Head of caudate nucleus (tissue), 42 donors: ENCODE measurements at places on chromosomes 3 and 15.

- DNase-seq = no peak
These were observed 138.5 kb downstream of the GABRB3 start for GRCh38 chr15:26634319-26634718.

GRCh38 chr3:160130071-160130470 is 95.2 kb upstream of the C3orf80 start:
- no peak for DNase-seq

DNA sequence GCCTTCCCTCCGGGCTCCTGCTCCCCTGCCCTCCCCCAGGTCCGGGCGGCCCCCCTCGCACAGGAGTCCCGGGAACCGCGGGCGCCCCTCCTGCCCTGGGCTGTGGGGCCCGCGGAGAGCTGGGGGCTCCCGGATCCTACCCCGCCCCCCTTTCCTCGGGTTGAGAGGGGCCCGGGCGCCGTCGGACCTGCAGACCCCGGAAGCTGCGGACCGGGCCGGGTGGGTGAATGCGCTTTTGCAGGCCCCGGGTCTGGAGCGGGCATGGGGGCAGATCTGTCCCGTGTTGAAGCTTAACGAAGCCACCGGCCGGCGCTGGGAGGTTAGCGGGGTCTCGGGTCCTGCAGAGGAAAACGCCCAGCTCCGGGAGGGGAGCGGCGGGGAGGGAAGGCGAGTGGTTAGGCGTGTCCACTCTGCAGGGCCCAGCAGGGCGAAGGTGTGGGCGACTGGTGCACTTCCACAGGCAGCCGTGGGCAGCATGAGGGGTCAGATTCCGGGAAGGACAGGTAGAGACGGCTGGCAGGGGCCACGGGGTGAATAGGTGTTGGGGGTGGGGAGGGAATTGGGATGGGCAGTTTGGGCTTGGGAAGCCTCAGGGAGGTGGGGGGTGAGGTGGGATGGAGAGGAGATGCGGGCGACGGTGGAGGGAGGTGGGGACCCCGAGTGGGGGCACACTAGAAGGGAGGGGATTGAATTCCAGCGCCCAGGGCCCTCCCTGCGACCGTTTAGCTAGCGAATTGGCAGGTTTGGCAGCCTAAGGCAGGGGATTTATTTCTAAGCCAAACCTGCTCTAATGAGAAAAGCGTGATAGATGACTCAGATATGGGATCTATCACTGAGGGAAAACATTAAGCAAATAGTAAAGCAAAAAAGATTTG is 635 bp downstream of the CD276 start:
- no peak for DNase-seq

DNA sequence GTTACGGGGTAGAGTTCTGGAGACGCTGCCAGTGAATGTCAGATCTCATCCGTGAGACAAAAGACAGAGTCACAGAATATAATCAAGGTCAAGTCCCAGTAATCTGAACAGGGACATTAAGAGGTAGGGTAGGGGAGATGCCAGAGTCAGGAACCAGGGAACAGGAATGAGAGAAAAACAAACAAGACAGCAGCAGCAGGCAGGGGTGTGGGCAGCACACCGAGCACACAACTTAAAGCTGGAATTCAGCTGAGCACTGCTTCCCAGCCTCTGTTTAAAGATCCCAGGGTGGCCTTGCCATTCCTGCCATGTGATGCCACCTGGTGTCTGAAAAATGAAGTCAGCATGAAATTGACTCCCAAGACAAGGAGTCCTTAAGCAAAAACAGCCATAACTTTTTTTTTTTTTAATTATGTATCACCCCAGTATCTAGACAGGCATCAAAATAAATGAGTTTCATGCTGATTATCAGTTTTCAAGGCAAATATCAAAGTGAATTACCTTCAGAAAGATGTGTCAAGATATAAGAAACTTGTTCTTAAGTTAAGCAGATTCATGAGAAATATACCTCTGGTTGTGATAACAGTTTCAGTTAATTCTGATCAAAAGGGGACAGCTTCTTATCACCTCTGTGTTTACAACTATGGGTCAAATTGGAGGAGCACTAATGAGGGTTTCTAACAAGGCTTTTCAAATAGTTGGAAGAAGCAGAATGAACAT is 203.7 kb downstream of the SLC9A9 start:
- peak; percentile 66 for DNase-seq

GRCh38 chr3:107679921-107680320 is 157.2 kb downstream of the BBX start:
- DNase-seq = no peak

GRCh38 chr15:69305204-69305931 is 6.7 kb downstream of the PAQR5 start:
- DNase-seq = no peak

GRCh38 chr15:45921376-45921775 is 286.5 kb downstream of the SQOR start:
- no peak for DNase-seq

- DNase-seq = no peak
These were observed 1179.9 kb downstream of the ZPLD1 start for GRCh38 chr3:103614719-103615118.

DNA sequence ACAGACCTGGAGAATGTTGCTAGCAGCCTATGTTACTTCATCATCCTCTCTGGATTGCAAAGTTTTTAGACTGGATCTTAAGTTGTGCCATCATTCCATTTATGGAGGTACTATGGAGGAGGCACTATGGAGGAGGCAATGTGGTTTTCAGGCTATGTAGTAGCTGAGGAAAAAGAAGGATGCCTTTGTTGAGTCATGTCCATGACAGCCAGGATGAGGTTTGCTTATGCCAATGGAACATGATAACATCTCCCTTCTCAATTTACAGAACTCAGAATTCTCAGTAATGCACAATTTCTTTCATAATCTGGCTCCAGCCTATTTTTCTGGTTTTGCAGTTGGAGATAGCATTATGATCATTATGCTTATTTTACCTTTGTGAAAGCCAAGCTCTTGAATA is 65.9 kb upstream of the TMEM108 start:
- DNase-seq = no peak

DNA sequence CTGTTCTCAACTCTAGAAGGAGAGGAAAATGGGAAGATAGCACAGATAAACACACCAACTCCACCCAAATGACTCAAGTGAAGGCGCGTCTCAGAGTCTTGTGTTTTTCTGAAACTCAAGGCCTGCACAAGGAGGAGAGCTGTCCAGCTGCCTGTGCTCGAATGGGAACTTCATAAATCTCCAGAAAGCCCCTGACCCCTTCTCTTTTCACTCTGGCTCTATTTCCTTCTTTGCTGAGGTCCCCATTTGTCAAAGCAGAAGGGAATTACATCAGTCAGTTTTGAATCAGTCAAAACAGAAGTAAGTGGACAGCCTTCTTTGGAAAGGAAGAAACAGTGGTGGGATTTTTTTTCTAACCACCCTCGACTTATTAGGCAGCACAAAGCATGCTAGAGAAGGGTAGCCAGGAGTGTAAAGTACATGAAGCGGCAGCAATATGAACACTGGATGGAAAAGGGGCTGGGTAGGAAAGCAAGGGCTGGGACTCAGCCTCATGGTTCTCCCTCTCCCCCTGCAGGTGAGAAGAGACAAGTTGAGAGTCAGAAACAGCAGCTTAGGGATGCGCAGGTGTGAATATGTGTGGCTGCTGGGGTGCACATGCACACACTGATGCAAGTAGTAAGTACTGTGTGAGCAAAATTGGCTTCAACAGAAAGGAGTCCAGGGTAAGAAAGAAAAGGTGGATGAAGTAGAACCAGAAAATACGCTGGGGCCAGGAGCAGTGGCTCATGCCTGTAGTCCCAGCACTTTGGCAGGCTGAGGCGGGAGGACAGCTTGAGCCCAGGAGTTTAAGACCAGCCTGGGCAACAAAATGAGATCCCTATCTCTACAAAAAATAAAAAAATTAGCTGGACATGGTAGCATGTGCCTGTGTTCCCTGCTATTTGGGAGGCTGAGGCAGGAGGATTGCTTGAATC is 36.6 kb upstream of the MAGEF1 start:
- peak; percentile 46 for DNase-seq

- no peak for DNase-seq
These were observed 1.6 kb upstream of the SMAD6 start for GRCh38 chr15:66700412-66700801.

- DNase-seq = no peak
These were observed 80.3 kb downstream of the CERS3 start for GRCh38 chr15:100448481-100448880.

GRCh38 chr3:445960-446359 is 249.4 kb downstream of the CHL1 start:
- DNase-seq = no peak

GRCh38 chr3:15241341-15241740 is 35.3 kb downstream of the CAPN7 start:
- DNase-seq = peak; percentile 31

GRCh38 chr3:29537889-29538609 is 257.2 kb downstream of the RBMS3 start:
- DNase-seq = no peak

GRCh38 chr3:69343875-69344274 is 42.0 kb downstream of the FRMD4B start:
- DNase-seq = no peak
